NCI-H774 (cell line): ENCODE measurements at places on chromosomes 2 and 18.

DNA sequence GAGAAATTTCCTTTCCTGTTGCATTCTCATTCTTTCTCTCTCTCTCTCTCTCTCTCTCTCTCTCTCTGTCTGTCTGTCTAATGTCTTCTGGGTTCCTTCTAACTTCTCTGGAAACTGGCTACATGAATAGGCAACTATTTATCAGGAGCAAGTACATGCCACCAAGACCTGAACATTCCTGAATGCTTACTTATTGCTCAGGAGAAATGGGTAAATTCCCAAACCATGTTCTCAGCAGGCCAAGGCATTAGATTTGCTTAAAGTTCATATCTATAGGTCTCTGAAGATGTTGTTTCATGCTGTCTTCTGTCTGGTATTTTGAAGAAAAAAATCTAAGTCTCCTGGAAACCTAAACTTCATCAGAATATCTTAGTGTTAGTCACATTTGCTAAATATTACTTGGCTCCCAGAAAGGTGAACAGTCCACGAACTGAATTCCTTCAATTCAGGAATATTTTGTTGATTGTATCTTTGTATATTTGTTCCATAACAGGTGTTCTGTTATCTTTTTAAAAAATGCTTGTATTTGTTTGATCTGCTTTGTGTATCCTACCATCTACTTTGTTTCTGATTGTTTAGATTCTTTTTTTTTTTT, 77.2 kb upstream of the FIGN start:
- DNase-seq: no peak

DNA sequence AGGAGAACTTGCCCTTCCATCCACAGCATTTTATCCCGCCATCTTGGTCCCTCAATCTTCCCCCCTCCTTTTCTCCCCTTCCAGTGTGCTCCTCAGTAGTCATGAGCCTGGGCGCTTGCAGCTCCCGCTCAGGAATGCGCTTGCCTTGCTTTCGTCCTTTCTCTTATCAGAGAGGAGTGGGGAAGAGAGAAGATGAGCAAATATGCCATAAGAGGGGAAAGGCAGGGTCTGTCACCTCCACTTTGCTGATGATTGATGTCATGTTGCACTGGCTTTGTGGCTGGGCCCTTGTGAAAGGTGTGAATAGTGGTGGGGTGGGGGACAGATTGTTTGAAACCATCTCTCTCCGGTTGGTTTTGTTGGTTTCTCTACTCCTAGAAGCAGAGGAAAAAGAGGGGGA, 569.3 kb downstream of the TNS1 start:
- no peak for DNase-seq

GRCh38 chr18:32730068-32730467, 42.8 kb downstream of the KLHL14 start:
- DNase-seq: no peak

GRCh38 chr2:25437881-25438662, 96.3 kb upstream of the DNMT3A start:
- DNase-seq: no peak

DNA sequence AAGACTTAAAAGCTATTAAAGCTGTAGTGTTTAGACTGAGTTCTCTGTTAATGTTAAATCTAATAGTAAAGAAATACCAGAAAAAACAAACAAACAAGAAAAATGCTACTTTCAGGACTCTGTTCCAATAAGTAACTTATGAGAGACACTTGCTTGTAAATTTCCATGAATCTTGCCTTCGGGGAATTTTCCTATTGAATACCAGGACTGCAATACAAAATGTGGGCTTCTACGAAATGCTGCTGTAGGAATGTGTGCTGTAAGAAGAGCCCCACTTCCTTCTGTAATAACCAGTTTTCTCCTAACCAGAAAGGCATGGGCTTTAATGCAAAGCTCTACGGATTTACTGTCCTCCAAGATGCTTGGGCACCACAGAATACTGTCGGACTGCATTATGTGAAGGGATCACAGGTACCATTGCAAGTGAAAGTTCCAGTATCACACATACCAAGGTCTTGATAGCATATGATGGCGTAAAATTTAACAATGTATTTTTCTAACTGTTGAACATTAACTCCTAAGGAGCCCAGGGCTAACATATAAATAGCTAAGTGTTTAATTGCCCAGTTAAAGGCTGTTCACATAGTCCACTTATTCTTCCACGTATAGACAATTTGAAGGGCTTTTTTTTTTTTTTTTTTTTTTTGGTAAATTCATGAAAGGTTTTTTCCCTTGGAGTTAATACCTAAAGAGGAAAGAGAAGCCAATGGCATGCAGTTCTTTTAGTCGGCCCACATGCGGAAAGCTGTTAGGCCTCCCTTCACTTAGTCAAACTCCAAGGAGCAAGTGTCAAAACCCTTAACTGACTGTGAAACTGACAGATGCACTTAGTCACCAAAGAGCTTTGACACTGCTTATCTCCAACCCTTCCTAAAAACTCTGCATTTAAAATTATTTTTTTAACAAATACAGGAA, 564.0 kb upstream of the POU3F3 start:
- DNase-seq: no peak

DNA sequence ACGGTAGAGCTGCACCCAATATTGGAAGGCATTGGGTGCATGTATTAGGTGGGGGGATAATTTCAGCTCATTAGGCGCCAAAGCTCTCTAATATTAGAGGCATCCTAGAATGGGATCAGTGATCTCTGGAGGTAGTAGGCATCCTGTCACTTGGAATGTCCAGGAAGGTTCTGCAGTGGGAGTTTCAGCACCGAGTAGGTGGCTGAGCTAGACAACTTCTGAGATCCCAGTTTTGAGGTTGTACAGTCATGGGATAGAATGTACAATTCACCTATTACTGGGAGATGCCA, 210.9 kb downstream of the MYCN start:
- DNase-seq: no peak

- DNase-seq: no peak
Observed at GRCh38 chr2:207920321-207920720, 105.0 kb downstream of the PLEKHM3 start.

- no peak for DNase-seq
Observed at GRCh38 chr18:49878567-49879270, 65.4 kb upstream of the ACAA2 start.

DNA sequence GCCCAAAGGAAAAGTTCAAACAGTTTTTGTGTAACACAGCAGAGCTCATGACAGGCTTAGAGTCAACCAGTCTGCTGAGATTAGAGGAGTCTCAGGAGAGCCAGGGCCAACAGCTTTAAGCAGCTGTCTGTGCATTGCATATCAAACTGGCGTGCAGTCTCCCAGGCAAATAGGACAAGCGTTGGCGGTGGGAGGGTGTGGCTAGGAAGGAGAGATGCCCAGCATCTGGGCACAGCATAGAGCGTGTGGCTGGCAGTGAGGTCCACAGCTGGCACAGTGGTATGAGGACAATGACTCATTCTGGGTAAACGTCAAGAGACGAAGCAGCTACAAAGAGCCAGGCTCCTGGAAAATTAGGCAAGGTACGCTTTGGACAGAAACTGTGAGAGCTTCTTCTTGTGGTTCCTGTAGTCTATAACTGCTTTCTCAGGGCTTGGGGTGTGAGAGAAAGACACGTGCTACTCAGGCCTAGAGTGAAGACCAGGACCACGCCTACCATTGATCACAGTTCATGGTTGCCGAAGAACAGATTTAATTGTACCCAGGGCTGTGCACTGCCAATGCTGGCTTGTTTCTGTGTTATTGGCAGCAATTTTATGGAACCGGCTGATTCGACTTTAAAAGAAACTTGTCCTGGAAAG, 14.8 kb downstream of the ZAP70 start:
- no peak for DNase-seq

DNA sequence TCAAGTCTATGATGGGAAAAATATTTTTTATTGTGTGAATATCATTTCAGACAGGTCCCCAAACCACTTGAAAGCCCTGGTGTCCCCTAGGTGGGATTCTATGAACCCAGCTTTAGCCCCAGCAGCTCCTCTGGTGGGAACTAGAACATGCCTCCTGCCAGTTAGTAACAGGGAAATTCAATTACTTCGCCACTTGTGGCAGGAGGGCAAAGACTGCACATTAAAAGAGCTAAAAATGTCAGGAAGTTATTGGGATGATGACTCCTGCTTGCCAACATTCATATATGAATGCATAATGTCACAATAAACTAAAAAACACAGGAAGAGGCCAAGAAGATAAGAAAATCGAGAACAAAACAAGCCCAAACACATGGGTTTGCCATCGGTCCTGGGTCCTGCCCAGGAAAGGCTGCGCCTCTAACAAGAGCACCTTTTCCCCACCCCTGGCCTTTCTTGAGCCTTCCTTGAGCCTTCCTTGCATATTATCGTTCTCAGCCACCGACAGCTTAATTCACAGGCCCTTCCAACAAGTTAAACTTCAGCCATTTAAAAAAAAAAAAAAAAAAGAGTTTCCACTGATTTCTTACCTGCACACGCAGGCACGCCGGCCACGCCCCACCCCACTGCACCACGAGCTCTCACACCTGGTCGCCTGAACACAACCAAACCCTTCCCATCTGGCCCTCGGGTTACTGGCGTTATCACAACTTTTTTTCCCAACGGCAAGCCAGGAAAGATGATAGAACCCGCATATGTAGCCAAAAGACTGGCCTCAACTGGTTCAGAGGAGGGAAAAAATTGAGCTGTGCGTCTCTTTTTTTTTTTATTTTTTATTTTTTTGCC, 23.4 kb downstream of the BCL11A start:
- DNase-seq: no peak
